ENCODE measurements at places on chromosomes 3 and 15.

DNA sequence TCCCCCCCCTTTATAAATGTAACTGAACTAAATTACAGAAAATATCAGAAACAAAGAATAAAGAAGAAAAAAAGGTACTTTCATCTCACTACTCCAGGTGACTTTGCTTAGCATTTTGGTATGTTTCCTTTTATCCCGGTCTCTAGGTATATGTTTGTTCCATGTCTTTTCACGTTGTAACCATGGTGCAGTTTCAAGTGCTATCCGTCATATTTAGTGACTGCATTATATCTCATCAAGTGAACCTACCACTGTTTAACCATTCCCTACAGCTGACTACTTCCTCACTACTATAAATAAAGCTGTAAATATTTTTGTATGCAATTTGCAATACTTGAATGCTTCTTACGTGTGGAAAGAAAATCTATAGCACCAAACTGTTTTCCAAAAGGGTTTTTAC, 2.2 kb downstream of the BTBD1 start:
- DNase-seq = no peak

GRCh38 chr3:9800529-9800928, 7.6 kb downstream of the ARPC4 start:
- no peak for DNase-seq

- DNase-seq = no peak
These were observed 407.3 kb upstream of the PPP2R3A start for GRCh38 chr3:135558150-135558783.

- no peak for DNase-seq
These were observed 20.8 kb downstream of the GADL1 start for GRCh38 chr3:30873671-30874070.

GRCh38 chr3:56790016-56790821, 11.5 kb downstream of the ARHGEF3 start:
- DNase-seq = no peak

DNA sequence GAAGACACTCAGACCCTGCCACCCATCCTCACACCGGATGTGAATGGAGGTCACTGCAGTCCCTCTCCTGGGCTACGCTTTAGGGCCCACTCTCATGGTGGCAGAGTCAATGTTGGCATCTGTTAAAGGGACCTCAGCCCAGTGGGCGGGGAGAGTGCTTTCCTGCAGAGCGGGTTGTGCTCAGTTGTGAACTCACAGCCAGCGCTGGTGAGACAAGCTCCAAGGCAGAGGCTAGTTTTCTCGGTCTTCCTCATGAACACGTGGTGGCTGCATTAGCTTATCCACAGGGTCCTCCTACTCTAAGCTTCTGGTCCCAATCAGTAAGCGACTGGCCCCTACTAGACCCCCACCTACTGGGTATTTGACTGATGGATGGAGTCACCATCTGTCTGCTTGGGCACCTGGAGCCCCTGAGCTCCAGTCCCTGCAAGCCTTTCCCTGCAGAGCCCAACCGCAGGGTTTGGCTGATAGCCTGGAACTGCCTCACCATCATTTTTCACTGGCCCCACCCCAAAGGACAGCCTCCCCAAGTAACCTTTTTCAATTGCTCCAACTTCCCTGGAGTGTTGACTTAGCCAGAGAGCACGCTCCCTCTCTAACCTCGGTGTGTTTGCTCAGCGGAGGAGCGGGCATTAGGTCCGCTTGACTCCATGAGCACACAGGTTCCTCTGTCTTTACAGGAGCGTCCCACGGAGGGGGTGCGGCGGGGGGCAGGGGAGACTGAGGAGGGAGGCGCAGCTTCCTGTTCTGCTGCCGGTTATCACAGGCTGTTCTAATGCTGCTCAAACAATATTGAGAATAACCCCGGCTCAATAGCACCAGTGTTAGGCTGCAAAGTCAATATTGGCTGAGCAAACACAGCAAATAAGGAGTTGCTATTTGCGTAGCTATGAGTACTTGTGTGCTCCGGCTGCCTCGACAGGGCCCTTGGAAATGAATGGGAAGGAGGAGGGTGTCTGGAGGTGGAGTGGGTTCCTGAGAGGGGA, 141.7 kb downstream of the RPLP1 start:
- no peak for DNase-seq

GRCh38 chr15:90665288-90666134, 51.6 kb upstream of the BLM start:
- DNase-seq = peak; percentile 81

- DNase-seq = no peak
These were observed 222.9 kb downstream of the TPRG1 start for GRCh38 chr3:189394599-189395121.

- DNase-seq = no peak
These were observed 29.0 kb downstream of the CHDH start for GRCh38 chr3:53817211-53817610.

- peak; percentile 31 for DNase-seq
These were observed 123.3 kb upstream of the CTNNB1 start for GRCh38 chr3:41075975-41076374.

- DNase-seq = no peak
These were observed 81.3 kb downstream of the SMAD6 start for GRCh38 chr15:66783314-66783713.

DNA sequence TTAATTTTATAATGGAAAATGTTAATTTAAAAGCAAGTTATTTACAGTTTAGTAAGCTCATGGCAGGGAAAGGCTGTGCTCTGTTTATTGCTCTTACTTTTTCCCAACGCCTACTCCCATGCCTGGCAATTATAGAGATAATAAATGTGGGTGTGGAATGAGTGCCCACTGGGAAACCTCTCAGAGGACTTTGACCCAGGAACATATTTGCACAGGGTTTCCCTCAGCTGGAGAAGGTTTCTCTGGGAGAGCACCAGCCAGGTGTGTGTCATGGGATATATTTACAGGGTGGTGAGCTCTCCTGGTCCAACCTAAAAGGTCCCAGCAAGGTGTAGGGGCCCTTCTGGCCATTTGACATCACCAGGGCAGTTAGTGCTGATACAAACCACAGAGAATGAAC, 27.9 kb downstream of the ZNF710 start:
- no peak for DNase-seq

DNA sequence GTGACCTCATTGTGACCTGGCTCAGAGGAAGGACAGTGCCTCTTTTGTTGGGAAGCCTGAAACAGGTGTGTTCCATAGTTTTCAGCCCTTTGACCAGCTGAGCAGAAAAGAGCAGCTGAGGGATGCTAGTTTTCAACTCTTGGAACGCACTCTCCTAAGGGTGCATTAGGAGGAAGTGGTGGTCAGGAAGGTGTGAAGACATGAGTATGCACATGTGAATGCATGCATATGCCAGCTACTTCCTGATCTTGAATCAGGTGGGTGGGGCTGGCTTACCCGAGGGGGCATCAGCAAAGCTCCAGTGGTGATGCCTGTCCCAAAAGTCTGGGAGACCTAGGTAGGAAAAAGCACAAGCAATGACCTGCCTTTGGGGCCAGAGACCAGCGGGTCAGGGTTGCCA, 23.3 kb upstream of the CEMIP start:
- no peak for DNase-seq

DNA sequence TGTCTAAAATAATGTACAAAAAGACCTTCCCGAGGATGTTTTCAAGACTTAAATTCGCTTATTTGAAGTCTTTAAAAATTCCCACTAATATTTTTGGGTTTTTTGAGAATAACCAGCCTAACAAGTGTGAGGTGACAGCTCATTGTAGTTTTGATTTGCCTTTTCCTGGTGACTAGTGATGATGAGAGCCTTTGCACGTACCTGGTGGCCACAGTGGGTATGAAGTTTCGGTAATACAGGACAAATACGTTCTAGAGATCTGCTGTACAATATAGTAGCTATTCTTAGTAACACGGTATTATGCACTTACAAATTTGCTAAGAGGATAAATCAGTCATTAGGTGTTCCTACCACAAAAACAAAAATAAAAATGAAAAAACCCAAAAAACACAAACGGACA, 124.9 kb downstream of the GRM7 start:
- no peak for DNase-seq

GRCh38 chr15:70268698-70269251, 171.1 kb upstream of the TLE3 start:
- DNase-seq = no peak

All from iPS-NIHi11 (cell line).